CD4-positive, alpha-beta T cell treated with Interleukin-1 beta for 1 hour (primary cell): ENCODE measurements at places on chromosomes 12 and 14.
A peak's percentile ranks its signal among the peaks of the same experiment; 100 is the strongest.

DNA sequence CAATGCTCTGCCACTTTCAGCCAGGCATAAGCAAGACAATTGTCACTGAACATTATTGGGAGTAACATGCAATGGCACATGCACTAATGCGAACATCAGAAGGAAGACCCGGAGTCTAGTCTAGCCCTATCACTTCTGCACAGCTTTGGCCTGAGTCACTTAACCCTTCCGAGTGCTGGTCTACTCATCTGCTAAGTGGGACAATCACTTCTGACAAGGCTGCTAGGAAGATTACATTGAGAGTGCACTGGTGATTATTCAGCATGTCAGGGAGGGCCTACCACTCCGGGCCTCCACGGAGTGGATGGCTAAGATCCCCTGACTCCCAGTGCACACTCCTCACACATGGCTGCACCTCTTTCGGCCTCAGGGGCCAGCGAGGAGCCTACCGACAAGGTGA, 240.9 kb downstream of the DPF3 start:
- DNase-seq = no peak

DNA sequence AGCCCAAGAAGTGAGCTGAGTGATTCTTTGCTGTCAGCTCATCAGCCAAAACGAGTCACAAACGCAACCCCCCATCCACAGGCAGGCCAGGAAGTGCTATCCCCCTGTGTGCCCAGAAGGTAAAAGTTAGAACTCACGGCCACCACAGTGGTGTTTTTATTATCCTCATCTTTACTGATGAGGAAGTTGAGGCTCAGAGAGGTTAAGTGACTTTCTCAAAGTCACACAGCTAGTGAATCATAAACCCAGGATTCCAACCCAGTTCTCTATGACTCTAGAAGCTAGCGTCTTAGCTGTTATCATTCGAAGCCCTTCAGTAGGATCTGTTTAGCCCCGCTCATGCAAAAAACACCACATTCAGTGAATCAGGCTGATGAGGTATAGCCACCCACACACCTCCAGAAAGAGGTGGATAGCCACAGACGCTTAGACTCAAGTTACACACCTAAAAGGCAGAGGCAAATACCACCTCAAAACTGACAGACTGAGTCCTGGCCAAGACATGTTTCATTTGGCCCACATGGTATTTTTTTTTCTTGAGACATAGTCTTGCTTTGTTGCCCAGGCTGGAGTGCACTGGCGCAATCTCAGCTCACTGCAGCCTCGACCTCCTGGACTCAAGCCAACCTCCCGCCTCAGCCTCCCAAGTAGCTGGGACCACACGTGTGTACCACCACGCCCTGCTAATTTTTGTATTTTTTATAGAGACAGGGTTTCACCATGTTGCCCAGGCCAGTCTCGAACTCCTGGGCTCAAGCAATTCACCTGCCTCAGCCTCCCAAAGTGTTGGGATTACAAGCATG, 100.7 kb downstream of the SCARB1 start:
- no peak for DNase-seq

DNA sequence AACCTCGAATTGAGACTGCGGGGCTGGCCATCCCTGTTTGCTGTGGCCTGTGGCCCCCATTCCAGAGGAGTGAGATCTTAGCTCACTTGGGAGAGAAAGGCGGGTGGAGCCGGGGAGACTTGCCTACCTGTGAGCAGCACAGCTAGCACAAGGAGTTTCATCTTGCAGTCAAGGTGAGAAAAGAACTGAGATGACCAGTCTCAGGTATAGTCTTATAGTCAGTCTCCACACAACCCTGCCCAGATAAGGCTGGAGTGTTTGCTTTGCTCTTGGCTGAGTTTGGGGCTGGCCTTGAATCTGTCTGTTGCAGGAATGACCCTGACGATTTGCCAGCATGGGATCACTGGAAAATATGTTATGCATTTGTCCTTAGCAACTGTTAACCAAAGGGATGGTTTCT, at the start of gene PLA2G1B:
TSS of gene PLA2G1B (minus strand) at position 187 of the 400 bp plus-strand sequence. CDS start at position 161, 26 bp downstream.
- DNase-seq = no peak

GRCh38 chr12:121678716-121679300, 9.4 kb upstream of the MORN3 start:
- DNase-seq = no peak

DNA sequence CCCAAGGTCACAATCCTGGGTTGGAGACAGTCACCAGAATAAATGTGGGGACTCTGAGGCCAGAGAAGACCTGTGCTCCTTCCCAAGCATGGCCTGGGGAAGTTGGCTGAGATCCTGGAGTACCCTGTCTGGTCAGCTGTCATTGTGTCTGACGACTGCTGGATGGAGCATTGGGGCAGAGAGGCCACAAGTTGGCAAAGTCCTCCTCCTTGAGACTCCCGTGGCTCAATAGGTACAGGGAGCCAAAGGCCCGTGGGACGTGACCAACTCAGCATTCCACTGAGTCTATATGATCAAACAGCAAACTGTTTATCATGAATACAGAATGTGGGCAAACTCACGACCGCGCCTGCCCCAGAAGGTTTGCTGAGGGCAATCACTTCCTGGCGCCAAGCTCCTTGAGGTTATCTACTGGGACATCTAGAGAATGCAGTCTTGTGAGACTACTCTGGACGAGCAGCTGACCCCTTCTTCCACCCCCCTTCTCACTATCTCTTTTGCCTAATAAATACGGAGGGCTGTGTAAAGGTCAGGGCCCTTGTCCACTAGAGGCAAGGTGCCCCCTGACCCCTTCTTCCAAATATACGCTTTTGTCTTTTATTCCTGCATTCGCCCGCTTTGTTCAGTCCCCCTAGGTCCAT, 14.3 kb upstream of the SLC10A1 start:
- no peak for DNase-seq

DNA sequence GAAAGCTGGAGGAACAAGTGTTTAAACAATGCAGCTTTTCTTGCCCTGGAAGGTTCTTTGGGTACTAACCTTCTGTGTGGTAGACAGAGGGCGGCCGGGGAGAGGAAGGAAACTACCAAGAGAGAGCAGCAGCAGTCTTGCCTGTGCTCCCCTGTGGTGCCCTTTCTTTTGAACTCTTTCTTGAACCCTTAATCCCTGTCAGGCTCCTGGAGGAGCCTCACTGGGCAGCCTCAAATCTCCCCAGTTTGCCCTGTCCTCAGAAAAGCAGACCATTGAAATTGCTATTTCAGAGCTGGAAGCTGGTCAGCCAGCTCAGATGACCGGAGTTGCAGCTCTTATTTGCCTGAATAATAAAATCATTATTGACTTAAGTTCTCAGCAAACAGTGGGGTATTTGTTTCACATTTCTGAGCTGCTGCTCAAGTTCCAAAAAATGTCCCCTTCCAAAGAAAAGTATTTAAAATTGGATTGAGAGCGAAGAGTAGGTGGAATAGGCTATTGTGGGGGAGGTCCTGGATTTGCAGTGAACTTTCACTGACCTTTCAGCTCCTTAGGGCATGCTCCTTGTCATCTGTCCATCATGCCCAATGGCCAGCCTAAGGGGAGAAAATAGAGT, 42.1 kb upstream of the RNASE3 start:
- DNase-seq = no peak

GRCh38 chr14:90354551-90355298, 23.0 kb upstream of the NRDE2 start:
- DNase-seq = no peak

GRCh38 chr12:68850390-68850789, 42.4 kb downstream of the MDM2 start:
- no peak for DNase-seq

DNA sequence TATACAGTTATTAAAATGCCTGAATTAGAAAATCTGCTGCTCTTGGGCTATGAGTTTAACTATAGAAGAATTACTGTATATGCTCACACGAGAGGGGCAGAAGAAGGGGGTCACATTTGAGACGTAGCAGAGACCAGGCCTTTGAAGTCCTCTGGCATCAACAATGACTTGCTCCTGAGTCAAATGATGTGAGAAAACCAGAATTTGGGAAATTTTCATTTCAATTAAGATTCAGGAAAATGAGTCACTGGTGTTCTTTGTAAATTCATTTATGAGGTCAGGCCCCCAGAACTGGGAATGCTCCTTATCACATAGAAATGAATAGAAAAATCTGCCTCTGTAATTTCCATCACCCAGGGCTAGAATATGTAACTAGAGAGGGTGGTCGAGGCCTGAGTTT, 92.9 kb downstream of the APAF1 start:
- no peak for DNase-seq

GRCh38 chr14:98903371-98903770, 368.6 kb downstream of the BCL11B start:
- no peak for DNase-seq

- no peak for DNase-seq
Observed at GRCh38 chr14:75626863-75627262, 33.8 kb downstream of the ERG28 start.

DNA sequence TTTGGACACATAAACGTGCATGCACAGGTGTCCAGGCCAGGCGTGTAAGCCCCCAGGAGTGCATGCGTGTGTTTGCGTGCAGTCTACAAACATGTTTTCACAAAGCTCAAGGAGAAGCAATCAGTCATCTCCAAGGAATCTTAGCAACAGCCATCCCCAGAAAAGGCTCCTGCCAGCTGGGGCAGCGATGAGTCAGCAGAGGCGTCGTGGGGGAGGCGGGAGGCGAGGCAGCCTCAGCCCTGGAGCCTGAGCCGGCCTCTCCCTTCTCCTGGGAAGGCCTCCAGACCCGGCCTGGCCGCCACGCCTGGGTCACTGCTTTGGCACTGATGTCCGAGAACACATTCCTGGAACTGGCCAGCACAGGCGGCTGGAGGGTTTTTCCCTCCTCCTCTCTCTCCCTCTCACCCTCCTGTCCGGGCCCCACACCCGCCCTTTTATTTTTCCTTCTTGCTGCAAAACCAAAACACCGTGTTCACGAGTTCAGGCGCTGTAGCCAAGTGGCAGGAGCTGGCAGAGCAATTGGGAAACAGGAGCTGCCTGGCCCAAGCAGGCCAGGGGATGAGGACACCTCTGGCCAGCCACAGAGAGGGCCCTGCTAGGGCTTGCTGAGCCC, 92.7 kb downstream of the LRRC74A start:
- peak; percentile 22 for DNase-seq

DNA sequence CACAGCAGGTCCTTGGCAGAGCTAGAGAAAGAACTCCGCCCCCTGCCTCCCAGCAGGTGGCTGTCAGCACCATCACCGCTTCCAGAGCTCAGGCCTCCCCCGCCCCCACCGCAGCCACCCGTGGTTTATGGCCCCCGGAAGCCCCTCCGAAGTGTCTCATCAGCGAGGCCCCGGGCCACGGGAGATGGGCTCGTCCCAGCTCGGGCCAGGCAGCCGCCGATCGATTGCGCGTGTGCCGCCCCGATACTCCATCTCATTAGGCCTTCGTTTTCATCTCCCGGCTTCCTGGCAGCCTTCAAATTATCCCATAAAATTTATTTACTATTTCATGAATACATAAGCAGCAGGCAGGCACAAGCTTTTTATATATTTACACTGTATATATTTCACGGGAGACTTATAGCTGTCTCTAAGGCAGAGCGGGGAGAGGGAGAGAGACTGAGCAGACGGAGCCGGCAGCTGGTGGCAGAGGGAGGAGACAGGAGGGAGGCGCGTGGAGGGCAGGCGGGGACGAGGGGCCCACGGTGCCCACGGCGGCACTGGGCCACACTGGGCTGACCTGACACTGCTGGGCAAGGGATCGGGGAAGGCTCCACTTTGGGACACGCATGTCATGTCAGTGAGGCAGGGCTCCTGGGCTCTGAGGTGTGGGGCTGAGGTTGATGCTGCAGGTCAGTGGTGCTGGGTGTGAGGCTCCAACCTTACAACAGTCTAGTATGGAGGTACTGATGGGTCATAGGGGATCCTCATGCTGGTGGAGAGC, 241.2 kb downstream of the RBM19 start:
- no peak for DNase-seq

GRCh38 chr14:104932676-104933631, 8.3 kb downstream of the PLD4 start:
- peak; percentile 81 for DNase-seq

DNA sequence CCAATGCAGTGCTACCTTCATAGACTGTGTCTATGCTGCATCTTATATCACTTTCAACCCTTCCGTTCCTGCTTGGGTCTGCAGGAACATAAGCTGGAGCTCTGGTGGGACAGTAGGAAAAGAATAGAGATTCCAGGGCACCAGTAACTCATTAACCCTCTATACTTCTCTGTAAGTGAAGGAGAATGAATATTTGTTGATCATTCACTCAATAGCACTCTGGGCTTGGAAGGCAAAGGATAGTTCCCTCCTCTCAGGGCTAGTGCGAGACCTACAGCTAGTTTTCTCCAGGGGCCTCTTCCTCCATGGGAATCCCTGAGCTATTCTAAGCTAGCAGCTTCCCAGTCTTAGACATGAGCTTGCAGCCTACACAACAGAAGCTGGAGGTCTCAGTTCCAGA, 84.7 kb downstream of the BMP4 start:
- DNase-seq = no peak

DNA sequence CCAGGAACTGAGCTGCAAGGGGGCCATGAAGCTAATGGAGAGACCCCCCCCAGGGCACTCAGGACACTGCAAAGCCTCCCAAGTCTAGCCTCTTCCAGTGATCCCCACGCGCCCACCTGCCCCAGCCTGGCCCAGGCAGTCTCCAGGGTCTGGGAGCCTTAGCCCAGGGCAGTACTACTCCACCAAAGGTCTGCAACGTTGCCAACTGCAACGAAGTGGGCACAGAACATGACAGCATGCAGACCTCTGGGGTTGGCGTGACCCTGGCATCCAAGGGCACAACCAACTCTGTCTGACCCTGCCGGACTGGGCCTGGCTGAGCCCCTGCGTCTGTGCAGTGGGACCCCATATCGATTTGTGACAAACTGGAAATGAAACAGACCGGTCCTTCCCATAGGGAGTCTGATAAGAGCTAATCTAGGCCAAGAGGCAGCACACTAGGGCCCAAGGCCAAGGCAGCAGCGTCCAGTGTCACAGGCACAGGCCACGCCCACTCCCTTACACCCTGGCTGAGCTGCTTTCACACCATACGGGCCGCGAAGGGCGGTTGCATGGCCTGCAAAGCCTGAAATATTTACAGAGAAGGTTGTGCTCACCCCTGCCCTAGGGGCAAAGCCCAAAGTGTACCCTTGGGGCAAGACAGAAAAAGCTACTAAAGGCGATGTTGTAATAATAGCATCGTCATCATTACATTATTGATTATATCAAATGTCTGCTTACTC, 76.7 kb downstream of the NCOR2 start:
- DNase-seq = no peak

DNA sequence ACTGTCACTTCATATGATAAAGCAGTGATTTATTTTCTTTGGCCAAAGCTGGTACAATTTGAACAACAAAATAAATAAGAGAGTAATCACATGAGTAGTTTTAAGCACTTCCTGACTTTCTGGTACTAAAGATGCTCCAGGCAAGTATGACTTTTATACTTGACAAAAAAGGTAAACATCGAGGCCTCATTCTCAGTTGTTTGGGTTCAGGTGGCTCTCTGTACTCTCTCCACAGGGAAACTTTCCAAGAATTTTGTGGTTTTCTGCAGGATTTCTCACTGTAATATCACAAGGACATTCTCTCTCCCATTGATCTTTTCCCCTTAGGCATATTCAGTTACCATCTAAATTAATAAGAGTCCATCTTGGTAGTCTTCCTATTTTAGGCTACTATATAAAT, 26.6 kb upstream of the KCNC2 start:
- no peak for DNase-seq

DNA sequence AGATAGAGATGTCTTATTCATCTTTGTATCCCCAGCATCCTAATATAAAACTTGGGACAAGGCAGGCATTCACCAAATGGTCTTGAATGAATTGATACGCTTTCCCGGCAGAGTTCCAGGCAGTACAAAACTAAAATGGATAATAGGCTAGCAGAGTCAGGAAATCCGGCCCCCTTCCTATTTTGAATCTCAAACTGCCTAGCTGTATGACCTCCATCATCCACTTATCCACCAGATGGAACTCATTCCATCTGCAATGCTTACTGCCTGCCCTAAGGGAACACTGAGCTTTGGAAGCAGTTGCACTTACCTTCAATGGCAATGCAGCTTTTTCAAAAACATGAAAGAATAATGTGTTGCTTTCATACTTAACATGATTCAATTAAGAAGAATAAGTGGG, 43.4 kb downstream of the BDKRB1 start:
- DNase-seq = no peak
